ENCODE measurements at places on chromosomes 5 and 9. TPM values are rescaled to one million over a fixed set of nuclear protein-coding genes. Genes with fewer than 3 reads are reported as not detected.

DNA sequence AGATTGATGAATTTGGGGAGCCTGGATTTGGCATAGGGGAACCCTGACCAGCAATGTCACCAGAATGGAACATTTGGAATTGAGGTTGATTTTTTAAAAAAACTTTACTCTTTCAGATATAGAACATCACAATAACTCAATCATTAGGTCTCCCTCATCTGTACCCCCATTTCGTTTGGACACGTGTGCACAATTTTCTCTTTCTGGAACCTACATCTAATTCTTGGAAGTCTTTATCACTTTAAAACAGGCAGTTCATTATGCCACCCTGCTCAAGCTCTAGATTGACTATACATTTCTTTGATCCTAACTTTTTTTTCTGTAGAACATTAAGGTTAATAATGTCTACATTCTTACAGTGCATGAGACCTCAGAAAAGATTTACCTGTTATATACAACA, 3.7 kb upstream of the SSBP2 start:
- DNase-seq: no peak

The PROB1 gene
- 2.1 TPM for total RNA-seq

DNA sequence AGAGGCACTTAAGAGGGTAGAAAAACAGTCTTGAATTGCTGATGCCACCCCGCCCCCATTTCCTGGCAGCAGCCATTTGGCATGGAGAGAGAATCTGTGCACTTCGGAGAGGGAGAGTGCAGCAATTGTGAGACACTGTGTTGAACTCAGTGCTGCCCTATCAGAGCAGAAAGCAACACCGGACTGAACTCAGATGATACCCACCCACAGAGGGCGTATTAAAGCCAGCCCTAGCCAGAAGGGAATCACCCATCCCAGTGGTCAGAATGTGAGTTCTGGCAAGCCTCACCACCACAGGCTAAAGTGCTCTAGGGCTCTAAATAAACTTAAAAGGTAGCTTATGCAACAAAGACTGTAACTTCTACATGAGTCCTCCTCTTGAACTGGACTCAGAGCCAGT, 88.4 kb upstream of the RGS7BP start:
- peak; percentile 53 for DNase-seq

The ARID3C gene
- total RNA-seq: not detected

The ZNF483 gene
- 2.2 TPM for total RNA-seq

GRCh38 chr5:2131196-2131595, 248.5 kb upstream of the IRX4 start:
- peak; percentile 60 for DNase-seq

The TMEM171 gene
- total RNA-seq: not detected

DNA sequence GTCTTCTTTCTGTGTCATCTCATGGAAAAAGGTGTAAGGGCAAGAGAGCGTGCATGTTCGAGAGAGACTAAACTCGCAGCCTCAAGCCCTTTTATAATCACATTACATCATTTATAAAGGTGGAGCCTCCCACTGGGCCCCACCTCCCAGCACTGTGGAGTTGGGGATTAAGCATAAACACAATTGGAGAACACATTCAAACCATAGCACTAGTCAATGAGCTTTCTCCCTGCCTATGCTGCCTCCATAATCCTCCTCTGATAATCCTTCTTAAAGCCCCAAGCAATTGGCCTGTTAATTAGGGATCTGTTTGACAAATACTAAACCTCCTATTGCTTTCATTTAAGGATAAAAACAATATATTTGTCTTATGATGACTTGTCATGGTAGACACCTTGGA, 99.6 kb downstream of the NMUR2 start:
- DNase-seq: no peak

- DNase-seq: no peak
These were observed 241.5 kb downstream of the AUH start for GRCh38 chr9:91120200-91120599.

DNA sequence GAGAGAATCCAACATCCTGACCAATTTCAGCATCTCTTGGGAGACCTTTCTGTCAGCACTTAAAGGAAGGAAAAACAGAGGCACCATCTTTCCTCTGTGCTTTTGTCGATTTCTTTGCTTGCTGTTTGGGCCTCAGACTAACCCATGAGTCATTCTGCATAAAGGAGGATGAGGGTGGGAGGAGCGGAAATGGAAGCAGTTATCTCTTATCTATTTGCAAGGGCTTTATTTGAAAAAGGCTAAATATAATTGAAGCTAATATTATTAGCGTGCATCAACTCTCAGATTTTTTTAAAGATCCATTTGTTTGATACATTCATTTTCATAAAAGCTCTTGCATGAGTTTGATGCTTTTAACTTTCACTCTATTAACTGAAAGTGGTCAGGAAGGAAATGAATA, 72.9 kb downstream of the ZNF622 start:
- DNase-seq: no peak

The TRUB2 gene
- 25.0 TPM for total RNA-seq

- no peak for DNase-seq
These were observed 459.2 kb downstream of the ARHGEF28 start for GRCh38 chr5:74085186-74085585.

GRCh38 chr5:18534119-18534518, 899.9 kb downstream of the TAF11L14 start:
- DNase-seq: no peak

DNA sequence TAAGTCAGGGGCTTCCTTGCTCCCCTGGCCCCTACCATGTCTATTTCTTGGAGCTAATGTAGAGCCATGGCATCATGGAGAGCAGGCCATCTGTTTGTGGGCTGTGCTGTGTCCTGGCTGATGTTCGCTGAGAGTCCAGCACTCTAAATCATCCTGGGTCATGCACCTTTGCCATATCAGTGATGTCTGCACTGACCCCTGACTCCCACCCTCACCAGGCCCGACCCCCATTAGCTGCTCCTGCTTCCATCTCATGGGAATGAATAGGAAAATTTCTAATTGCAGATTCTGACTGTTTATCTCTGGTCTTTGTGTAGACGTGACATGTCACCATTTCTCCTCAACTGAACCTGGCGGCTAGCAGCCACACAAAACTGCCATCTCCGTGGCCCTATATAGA, 236.9 kb downstream of the NSG2 start:
- no peak for DNase-seq

DNA sequence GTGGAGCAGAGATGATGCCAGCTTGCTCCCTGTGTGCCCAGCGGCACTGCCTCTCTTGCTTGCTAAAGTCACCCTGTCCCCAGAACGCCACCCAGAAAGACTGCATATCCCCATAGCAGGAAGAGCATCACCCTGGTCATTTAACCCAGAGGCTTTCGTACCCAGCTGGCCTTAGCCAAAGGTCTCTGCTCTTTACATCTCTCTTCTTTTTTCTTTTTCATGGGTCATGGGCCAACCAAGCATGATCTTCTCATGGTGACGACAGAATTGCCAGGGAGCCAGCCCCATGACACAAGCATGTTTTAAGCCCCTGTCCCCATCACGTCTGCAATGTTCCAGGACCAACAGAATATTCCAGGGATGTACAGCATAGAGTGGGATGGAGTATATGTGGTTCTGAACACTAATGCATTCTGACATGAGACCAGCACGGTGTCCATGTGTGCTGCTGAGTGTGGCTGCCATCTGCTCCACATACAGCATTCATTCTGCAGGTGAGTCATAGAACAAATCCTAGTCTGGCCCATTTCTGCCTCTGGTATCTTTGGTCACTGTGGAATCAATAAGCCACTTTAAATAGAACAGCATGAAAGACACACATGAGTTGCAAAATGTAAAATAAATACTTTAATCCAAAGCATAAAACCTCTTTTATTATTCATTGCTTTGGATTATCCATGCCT, 203.0 kb downstream of the MED10 start:
- no peak for DNase-seq

DNA sequence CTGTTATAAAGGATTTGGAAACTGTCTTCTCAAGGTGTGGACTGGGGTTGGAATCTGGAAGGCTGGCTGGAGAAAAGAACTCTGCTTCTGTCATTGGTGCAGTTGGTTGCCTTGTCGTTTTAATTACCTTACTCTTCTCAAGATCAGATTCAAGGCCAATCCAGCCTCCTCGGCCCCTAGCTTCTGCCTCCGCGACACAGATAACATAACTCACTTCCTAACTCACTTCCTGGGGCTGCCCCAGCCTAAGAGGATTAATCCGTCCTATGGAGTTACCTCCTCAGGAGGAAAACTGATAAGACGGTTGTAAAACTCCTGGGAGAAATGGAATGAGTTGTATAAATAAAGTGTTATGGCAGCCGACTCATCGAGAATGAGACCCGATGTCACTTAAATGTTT, 389.1 kb upstream of the WWC1 start:
- no peak for DNase-seq

- DNase-seq: no peak
These were observed 1.1 kb upstream of the BASP1 start for GRCh38 chr5:17216176-17216973.

DNA sequence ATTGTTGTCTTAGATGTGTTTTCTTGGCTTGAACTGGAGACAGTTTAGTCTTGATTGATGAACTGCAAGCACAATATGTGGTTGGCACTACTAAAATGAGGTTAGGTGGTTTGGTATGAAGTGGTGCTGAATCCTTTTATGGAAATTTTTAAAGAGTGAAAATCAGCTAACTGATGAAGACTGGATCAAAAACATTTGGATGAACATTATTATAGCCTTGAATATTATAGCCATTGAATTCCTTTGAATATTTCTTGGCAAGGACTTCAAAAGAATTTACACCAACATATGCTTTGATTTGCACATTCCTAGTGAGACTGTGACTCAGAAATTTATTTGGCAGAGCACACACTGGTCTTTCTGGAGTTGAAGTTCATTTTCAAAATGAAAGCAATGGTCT, 318.3 kb downstream of the CHSY3 start:
- no peak for DNase-seq

DNA sequence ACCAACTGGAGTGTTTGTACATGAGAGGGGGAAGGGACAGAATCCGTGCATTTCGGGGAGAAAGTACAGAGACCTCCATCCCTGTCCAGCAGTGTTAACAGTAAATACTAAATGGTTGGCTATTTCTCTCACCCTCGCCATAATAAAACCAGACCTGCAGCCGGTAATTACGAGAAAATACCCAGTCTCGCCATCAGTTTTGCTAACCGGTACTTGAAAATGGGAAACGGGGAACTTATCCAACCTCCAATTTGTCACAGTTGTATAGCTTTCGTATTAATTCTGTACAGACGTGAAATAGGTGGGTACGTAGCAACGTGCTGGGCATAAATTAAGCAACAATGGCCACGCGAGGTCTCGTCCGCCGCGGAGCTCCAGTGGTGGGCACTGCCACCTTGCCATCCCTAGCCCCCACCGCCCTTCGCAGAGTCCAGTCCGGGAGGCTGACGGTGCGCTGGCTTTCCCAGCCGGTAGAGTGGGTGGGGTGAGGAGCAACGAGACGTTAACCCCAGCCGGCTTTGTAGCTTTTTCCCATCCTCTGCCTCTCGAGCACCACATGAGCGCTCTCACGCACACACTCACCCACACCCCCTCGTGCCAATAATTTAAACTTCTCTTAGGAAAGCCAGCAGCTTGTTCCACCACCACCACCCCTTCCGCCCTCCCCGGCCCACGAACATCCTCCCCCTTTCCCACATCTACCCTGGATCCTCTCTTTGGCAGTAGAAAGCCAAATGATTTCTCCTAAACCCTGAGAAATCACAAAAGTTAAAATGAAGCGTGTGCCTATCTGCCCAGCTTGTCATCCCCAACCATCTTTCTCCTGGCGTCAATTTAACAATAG, 1.8 kb downstream of the ELAVL2 start:
- no peak for DNase-seq

GRCh38 chr5:43704243-43704642, 101.3 kb downstream of the NNT start:
- DNase-seq: no peak

The CTXN3 gene
- total RNA-seq: not detected

DNA sequence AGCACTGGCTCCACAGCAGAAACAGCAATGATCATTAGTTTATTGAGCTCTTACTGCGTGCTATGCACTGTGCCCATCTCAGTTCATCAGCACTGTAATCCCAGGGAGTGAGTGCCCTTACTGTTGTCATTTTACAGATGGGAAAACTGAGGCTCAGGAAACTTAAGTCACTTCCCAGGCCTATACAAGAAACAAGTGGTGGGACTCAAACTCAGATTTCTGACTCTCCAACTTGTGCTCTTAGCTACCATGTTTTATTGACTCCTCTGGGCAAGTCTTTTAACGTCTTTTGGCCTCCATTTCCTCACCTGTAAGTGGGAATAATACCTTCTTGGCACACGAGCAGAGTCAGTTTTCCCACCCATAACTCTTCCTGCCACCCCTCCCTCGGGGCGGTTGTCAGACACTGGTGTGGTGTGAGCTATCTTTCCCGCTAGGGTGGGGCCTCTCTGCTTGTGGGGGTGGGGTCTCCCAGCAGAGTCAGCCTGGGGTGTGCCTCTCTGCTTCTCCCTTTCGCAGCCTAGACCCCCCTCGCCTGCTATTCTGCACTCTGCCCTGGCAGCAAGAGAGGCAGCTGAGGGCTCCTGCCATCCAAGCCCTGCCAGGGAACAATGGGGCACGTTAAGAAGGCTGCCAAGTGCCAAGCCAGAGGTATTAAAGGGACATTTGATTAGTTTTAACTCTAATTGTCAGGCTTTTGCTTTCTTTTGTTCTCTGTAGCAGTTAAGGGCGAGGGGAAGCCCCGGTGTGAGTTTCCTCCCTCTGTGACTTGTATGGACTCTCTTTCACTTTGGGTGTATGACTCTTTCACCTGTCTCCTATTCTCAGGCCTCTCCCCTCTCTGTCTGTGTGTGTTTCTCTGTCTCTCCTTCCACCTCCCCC, 12.1 kb downstream of the GALNT10 start:
- no peak for DNase-seq

The SARDH gene
- 0.87 TPM for total RNA-seq

GRCh38 chr5:40648150-40648549, 31.6 kb upstream of the PTGER4 start:
- no peak for DNase-seq

DNA sequence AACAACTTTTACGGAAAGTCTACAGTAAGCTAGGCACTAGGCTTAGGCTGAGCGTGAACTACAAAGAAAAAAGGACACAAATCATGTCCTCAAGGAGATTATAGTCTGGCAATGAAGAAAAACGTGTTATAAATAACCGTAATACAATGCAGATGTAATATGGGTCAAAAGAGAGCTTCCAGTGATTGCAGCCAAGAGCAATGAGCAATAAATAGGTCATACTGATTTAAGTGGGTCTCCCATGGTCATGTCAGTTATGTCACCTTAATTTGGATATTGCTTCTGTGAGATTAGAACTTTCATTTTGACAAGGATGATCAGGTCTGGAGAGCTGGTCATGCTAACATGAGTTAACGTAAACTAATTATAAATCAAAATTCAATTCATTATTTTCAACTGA, 158.6 kb upstream of the GNA14 start:
- DNase-seq: no peak

GRCh38 chr5:61333321-61333953, 1.4 kb downstream of the ZSWIM6 start:
- DNase-seq: no peak

The GRM6 gene
- total RNA-seq: not detected

DNA sequence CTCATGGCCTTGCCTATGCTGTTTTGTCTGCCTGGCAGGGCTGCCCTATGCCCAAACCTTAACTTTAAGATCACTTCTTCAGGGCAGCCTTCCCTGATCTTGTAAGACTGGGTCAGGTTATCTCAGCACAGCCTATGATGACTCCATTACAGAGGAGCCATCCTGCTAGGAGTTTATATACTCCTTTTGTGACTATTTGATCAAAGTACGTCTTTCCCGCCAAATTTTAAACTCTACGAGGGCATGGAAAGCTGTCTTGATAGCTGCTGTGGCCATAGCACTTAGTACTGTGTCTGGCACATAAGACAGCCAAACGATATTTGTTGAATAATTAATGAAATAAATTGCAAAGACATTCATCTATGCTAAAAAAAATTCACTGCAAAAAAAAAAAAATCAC, 60.6 kb downstream of the PPP2R2B start:
- DNase-seq: no peak

The PCDHA10 gene
- 1.8 TPM for total RNA-seq

Measured in mesenteric fat pad (tissue), 1 donor.